ENCODE measurements at places on chromosomes 2 and 18. TPM values are rescaled to one million over a fixed set of nuclear protein-coding genes. Genes with fewer than 3 reads are reported as not detected.

GRCh38 chr2:205494537-205495235, 187.6 kb upstream of the NRP2 start:
- DNase-seq: no peak
- H3K27ac ChIP-seq: no peak overlapping the region
- no peaks in the 10 kb centered on the region for H3K4me1 ChIP-seq
- H3K4me3 ChIP-seq: no peak overlapping the region
- H3K27me3 ChIP-seq: no peaks in the 10 kb centered on the region

GRCh38 chr18:50987261-50987660, 19.4 kb downstream of the ELAC1 start:
- no peaks in the 10 kb centered on the region for H3K4me1 ChIP-seq
- peaks cover 15% of the 10 kb centered on the region for H3K36me3 ChIP-seq
- H3K4me3 ChIP-seq: no peak overlapping the region
- no peaks in the 10 kb centered on the region for H3K27me3 ChIP-seq
- H3K27ac ChIP-seq: no peak overlapping the region

- H3K4me1 ChIP-seq: no peaks in the 10 kb centered on the region
- H3K36me3 ChIP-seq: no peaks in the 10 kb centered on the region
- no peak for DNase-seq
- no peaks in the 10 kb centered on the region for H3K27me3 ChIP-seq
- no peak overlapping the region for H3K4me3 ChIP-seq
- H3K27ac ChIP-seq: no peak overlapping the region
Measured at GRCh38 chr2:210676067-210676466, 119.7 kb downstream of the CPS1 start.

DNA sequence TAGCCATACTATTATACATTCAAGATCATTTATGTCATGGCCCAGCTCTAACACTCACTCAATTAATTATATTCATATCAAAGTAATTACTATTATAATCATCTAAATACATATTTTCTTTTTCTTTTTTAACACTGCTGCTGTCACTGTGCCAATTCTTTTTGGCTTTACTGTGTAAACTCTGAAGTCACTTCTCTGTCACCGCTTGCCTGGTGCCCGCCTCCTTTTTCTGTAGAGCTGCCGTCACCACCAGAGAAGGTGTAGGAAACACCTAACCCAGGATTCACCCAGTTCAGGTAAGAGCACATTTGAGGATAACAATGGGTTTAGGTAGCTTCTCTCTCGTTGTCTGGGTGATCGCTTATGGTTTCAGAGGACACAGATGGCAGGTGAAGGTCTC, 93.3 kb downstream of the AOX1 start:
- no peaks in the 10 kb centered on the region for H3K27me3 ChIP-seq
- H3K27ac ChIP-seq: no peak overlapping the region
- no peak overlapping the region for H3K4me3 ChIP-seq
- H3K4me1 ChIP-seq: no peaks in the 10 kb centered on the region
- H3K36me3 ChIP-seq: no peaks in the 10 kb centered on the region

The CRYGD gene
- not detected for total RNA-seq

The FTCDNL1 gene
- total RNA-seq: 4.3 TPM

All from activated CD4-positive, alpha-beta T cell treated with anti-CD3 and anti-CD28 coated beads for 36 hours (primary cell).